HEK293T (cell line): ENCODE measurements at places on chromosomes 2 and 18.

DNA sequence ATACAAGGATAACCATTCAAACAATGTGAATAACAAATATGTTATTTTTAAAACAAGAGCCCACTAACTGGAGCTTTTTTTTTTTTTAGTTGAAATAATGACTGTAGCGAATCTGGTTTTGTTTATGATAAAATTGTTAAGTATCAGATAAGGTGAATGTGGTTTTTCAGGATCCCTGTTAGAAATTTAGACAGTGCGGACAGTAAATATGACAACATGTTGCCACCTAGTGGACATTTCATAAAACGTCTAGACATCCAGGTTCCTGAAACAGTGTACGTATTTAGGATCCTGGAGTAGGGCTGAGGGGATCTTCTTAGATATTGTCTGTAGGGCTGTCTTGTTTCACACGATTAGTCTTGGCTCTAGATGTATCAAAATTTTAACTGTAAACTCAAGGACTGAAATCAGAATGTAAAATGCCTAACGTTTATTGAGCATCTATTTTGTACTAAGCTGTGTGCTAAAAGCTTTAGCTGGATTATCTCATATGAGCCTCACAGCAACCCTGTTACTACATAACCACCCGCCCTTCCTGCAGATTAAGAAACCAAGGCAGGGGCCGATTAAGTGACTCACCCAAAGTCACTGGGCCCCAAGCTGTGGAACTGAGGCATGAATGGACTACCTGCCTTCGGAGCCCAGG lies 23.9 kb upstream of the CCDC68 start:
- peak; percentile 38 for DNase-seq

DNA sequence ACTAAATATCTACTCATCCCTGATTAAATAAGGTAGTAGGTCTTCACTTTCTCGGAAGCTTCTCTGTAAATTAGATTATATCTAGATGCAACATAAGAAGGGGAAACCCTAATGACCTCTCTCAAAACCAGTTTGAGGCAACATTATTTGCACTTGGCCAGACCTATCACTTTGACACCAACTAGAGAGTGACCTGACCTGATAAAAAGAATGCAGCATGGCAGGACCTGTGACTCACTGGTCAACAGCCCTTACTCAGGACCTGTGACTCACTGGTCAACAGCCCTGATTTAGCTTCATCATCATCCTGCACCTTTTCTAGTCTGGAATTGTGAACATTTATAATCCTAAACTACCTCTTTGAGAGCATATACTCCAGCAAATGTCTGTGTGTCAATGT lies 1957.7 kb upstream of the CELF4 start:
- DNase-seq, result no peak

GRCh38 chr2:134736167-134736880 lies 17.5 kb upstream of the TMEM163 start:
- no peak for DNase-seq

- no peak for DNase-seq
Observed at GRCh38 chr18:77115192-77115953, 17.2 kb downstream of the MBP start.

DNA sequence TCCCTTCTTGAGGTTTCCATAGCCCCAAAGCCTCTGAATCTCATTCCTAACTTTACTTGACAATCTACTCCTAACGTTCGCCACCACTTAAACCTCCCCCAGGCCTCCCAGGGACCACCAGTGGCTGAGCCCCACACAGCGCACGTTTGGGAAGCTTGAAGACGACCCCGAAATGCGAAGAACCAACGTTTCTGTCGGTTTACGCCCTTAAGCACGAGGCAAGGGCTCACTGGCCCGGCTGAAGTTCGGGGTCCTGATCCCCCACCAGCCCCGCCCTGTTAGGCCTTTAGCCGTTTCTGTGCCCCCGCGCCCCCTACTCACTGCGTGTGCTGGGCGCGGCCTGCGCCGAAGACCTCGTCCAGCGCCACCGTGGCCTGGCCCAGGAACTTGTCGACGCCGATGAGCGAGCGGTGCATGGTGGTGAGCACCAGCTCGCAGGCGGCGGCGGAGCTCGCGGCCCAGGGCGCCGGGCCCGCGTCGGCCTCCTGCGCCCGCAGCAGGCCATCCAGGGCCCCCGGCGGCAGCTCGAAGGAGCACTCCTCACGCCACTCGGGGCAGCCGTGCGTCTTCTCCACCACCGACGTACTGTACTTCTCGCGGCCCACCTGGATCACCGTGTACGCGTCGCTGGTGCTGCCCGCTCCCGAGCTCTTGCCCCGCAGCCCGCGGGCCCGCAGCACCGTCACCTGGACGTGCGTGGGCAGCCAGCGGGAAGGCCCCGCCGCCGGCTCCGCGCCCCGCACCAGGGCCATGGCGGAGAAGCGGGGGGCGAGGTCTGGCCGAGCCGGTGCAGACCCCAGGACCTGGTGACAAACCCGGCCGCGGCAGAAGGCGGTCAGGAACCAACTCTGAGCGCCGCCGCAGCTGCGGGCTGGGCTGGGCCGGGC lies 479 bp downstream of the RAB11FIP5 start:
- peak; percentile 45 for DNase-seq

GRCh38 chr2:130156624-130157004 lies 11.7 kb upstream of the CCDC74B start:
- DNase-seq, result no peak

- DNase-seq, result peak; percentile 61
Observed at GRCh38 chr2:100104718-100105677, 37.4 kb downstream of the AFF3 start.

GRCh38 chr18:9322744-9323143 lies 11.8 kb upstream of the TWSG1 start:
- DNase-seq, result no peak

- no peak for DNase-seq
Observed at GRCh38 chr2:126303113-126303512, 352.8 kb upstream of the GYPC start.

GRCh38 chr2:162608901-162609300 lies 229.7 kb downstream of the KCNH7 start:
- no peak for DNase-seq

DNA sequence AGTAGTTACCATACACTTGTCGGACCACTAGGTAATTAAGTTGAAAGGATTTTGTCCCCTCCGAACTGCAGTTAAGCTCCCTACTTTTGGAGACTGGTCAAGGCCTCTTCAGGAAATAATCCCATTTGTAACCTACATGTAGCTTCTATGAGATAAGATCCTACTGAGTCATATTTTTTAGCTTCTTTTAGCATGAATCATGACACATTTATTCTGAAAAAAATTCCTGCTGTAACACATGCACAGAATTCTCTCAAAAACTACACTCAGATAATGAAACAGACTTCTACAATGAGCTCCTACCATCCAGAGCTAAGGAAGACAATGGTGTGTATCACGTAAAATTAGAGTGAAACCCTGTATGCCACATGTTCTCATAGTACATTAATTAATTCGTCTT lies 100.7 kb upstream of the CCDC195 start:
- DNase-seq, result no peak

DNA sequence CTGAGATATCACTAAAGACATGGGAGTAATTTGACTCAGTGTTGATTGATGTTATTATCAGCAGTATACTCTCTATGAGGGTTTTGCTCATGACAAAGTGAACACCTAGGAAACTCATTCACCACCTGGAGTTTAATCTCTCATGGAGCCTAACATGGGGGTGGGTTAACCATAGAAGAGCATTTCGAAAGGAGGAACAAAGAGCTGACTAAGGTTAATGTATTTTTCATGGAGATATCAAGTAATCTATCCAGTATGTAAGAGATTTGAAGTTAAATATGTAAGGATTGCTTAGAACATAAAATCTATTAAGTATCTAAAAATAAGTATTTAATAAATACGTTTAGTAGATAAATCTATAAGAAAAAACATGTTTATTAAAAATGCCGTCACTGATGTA lies 917.8 kb downstream of the EPHA4 start:
- DNase-seq, result no peak

GRCh38 chr2:11298592-11298991 lies 45.8 kb downstream of the ROCK2 start:
- DNase-seq, result no peak

GRCh38 chr2:16900405-16901025 lies 234.9 kb upstream of the CYRIA start:
- DNase-seq, result no peak

DNA sequence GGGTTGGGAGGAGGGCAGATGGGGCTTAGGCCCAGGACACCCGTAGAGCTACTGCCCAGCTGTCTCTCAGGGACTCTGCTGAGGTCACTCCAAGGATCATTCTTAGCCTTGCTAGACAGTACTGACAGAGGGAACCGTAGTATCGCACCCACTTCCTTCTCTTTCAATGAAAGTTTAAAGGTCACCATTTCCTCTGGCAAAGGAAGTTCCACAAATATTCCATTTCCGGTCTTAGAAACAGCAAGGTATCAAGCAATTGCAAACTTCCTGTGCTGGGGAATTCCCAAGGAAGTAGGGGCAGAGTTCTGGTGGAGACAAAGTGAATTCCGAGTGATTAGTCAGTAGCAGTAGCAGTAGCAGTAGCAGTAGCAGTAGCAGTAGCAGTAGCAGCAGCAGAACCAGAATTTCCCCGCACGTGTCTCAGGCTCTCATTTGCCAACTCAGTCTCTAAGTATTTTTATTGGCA lies 24.7 kb downstream of the IL1B start:
- DNase-seq, result no peak

GRCh38 chr18:54003195-54003594 lies 221.3 kb downstream of the MBD2 start:
- DNase-seq, result no peak

- DNase-seq, result no peak
Observed at GRCh38 chr18:3388980-3389379, 61.0 kb upstream of the TGIF1 start.

DNA sequence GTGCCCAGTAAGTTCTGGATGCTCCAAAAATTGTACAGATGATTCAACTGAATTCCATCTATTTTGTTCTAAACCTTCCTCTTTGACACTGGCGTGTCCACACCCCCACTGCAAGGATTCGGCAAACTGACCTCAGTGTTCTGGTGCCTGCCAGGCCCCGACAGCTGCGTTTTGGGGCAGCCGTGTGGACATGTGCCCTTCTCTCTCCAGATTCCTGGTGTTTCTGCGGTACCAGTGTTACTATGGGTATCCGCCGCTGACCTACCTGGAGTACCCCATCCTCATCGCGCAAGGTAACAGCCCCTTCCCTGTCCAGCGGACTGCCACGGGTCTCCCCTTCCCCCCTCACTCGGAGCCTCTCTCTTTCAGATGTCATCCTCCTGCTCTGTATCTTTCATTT lies 5.0 kb downstream of the SLC66A3 start:
- no peak for DNase-seq

DNA sequence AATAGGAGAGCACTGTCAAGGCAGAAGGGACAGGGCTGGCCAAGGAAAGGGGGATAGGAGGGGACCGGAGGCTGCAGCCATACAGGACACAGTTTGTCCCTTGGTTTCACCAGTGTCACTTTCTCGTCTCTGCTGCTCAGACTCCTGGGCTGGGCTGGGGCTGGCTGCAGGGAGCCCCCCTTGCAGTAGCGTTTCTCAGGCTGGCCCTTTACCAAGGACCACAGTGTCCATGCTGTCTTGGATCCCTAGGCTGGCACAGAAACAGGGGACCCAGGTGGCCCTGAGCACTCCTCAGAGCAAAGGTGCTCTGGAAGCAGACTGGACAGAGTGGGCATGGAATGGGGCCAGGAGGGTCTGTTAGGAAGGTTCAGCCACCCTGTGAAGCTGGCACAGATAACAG lies 34.8 kb downstream of the ATOH8 start:
- DNase-seq, result no peak

GRCh38 chr18:67219821-67220220 lies 296.7 kb downstream of the DSEL start:
- DNase-seq, result no peak

GRCh38 chr2:226030369-226030768 lies 630.9 kb downstream of the NYAP2 start:
- DNase-seq, result no peak

- no peak for DNase-seq
Observed at GRCh38 chr2:75321599-75321922, 122.2 kb upstream of the TACR1 start.

- DNase-seq, result peak; percentile 65
Observed at GRCh38 chr18:58529714-58530354, 99.1 kb downstream of the ALPK2 start.

DNA sequence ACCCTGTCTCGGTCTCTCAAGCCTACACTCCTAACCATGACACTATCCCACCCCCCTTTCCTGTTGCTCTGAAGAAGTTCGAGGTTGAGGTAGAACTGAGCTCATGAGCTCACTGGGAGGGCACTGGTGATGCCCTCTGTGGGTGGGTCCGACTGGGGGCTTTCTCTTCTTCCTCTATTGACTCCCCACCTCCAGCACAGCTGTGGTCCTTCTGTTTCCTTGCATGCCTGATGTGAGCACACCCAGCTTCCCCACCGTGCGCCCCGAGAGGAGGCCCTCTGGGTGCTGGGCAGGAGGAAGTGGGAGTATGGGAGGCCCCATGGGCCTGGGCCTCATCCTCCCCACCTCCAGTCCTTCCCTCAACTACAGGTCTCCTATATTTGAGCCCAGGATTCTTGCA lies 20.9 kb downstream of the SPEG start:
- DNase-seq, result no peak

DNA sequence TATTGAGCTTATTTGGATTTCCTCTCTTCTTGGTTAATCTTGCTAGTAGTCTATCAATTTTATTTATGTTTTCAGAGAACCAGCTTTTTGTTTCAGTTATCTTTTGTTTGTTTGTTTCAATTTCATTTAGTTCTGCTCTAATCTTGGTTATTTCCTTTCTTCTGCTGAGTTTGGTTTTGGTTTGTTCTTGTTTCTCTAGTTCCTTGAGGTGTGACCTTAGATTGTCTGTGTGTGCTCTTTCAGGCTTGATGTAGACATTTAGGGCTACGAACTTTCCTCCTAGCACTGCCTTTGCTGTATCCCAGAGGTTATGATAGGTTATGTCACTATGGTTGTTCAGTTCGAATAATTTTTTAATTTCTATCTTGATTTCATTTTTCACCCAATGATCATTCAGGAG lies 141.6 kb downstream of the ZNF236 start:
- no peak for DNase-seq

- DNase-seq, result no peak
Observed at GRCh38 chr2:1505031-1505441, 91.8 kb downstream of the TPO start.

- no peak for DNase-seq
Observed at GRCh38 chr2:121386707-121387106, 101.7 kb upstream of the TFCP2L1 start.

DNA sequence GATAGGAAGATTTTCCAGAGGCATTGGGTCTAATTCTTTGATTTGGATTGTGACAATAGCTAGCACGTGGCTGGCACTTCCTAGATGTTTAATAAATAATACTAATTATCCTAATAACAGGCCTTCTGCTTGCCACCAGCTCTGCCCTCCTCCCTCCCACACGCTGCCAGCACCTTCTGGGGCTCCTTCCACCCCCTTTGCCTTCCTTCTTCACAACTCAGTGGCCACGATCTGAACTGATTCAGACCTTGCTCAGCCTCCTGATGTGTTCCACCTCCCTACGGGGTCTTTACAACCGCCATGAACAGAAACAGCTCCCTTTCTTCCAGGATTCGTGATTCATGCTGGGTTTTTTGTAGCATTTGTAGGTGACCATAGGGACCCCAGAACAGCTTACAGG lies 310.3 kb upstream of the HS6ST1 start:
- DNase-seq, result no peak

GRCh38 chr2:26982102-26982742 lies 11.8 kb downstream of the MAPRE3 start:
- DNase-seq, result peak; percentile 62

GRCh38 chr2:85248773-85249509 lies 78.8 kb downstream of the TGOLN2 start:
- no peak for DNase-seq
